ENCODE measurements at places on chromosomes 13 and 19.

GRCh38 chr19:18878058-18878797 is 17.7 kb downstream of the CERS1 start:
- DNase-seq = no peak

GRCh38 chr19:11384778-11385129 is 640 bp upstream of the EPOR start:
- no peak for DNase-seq

GRCh38 chr13:86909318-86909717 is 761.9 kb upstream of the SLITRK5 start:
- no peak for DNase-seq

- DNase-seq = no peak
Observed at GRCh38 chr13:93603043-93603442, 376.4 kb downstream of the GPC6 start.

GRCh38 chr19:43446746-43447489 is 18.5 kb downstream of the LYPD3 start:
- peak; percentile 77 for DNase-seq

GRCh38 chr19:29287061-29287460 is 74.1 kb upstream of the UQCRFS1 start:
- no peak for DNase-seq

- no peak for DNase-seq
Observed at GRCh38 chr13:52070929-52071523, 46.5 kb downstream of the UTP14C start.

GRCh38 chr13:36157480-36157879 is 26.3 kb upstream of the DCLK1 start:
- DNase-seq = no peak

- DNase-seq = no peak
Observed at GRCh38 chr13:85283408-85283807, 515.8 kb downstream of the SLITRK6 start.

DNA sequence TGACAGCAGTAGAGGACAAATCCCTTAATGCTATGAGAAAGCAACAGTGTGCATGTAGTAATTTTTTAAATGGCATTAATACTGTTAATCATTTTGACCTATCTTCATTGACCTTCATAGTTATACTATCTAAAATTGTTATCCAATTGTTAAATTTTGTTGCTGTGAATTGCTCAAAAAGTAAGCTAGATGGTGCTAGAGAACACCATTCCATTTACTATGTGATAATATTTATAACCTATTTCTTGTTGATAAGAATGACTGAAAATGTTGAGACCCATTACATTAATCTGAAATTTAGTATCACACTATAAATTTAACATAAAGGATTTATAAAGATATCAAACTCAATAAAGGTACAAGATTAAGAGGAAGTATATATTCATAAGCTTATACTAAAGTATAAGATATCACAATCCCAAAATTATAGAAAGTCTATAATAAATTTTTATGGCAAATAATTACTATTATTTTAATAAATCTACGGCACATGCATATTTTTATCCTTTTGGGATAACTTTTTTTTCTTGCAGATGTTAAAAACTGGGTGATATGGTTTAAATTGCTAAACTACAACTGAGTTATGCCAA is 1573.3 kb downstream of the PCDH9 start:
- DNase-seq = no peak

- DNase-seq = no peak
Observed at GRCh38 chr13:51959773-51960172, 51.5 kb downstream of the ATP7B start.

DNA sequence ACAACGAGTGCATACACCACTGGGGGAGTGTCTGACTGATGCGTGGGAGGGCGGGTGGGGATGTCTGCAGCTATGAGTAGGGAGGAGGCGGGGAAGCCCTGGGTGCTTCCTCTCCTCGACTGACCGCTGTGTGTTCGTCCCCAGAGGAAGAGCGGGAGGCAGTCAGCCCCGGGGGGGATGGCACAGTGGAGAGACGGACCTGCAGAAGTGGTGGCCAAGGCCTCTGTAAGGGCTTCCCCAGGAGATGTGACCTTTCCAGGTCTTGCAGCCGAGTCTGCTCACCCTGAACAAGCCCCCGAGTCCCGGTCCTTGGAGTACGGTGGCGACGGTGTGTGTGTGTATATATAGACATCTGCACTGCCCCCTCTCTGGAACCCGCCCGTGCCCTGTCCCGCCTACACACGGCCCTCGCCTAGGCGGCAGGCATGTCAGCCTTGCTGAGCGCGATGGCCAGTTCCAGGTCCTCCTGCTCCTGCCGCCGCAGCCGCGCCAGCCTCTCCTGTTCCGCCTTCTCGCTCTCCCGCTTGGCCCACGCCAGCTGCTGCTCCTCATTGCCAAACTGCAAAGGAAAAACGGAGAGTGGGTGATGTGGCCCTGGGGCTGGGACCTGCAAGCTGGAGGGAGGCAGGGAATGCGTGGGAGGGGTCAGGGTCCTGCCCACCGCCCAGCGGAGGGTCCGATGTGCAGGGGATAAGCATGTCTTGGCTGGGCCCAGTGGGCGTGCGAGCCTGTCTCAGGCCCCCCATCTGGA is 30.8 kb downstream of the KLF2 start:
- peak; percentile 34 for DNase-seq

DNA sequence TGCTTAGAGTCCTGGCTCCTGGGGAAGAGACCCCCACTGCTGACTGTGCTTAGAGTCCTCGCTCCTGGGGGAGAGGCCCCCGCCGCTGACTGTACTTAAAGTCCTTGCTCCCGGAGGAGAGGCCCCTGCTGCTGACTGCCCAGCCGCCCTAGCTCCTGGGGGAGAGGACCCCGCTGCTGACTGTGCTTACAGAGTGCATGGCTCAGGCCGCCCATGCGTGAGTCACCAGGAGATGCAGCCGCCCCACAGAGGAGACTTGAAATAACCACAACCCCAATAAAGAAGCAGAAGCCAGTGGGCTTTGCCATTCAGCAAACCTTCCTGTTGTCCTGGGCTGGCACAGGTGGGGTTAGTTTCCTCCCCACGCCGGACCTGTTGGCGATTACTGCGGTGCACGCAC is 79.2 kb upstream of the C13orf46 start:
- DNase-seq = peak; percentile 47

- peak; percentile 88 for DNase-seq
Observed at GRCh38 chr13:36818804-36819738, at the start of gene RFXAP. RFXAP (plus strand) TSS chr13:36819222; CDS start chr13:36819358, 136 bp downstream.

- DNase-seq = no peak
Observed at GRCh38 chr13:61253105-61253877, 162.4 kb downstream of the PCDH20 start.

DNA sequence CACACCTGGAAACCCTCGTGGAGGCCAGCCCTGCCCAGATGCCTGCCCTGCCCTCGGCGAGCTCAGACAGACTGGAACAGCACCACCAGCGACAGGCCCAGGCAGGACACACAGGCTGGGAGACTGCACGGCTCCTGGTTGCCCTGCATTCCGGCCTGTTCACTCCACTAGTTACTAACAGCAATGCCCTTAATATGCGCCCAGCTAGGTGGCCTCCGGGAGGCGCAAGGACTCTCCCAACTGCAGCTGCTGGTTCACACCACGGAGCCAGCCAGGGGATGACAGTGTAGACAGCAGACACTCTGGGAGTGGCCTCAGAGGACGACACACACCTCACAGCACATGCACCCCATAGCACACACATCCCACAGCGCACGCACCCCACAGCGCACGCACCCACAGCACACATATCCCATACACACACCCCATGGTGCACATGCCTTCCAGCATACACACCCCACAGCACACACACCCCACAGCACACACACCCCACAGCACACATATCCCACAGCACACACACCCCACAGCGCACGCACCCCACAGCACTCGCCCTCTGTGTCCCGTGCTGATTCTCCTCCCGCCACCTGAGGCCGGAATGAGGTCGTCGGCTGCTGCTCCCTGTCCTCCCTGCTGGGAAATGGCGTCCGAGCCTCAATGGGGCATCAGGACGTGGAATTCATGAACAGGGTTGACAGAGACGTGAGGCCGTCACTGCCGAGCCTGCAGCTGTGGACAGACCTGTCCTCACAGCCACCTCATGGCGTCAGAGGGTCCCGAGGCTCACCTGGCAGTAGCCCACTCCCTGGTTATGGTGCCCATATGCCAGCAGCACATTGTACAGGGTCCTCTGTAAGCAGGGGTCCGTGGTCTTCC is 13.6 kb downstream of the GRTP1 start:
- DNase-seq = no peak

GRCh38 chr13:68078874-68079273 is 848.7 kb upstream of the PCDH9 start:
- no peak for DNase-seq

DNA sequence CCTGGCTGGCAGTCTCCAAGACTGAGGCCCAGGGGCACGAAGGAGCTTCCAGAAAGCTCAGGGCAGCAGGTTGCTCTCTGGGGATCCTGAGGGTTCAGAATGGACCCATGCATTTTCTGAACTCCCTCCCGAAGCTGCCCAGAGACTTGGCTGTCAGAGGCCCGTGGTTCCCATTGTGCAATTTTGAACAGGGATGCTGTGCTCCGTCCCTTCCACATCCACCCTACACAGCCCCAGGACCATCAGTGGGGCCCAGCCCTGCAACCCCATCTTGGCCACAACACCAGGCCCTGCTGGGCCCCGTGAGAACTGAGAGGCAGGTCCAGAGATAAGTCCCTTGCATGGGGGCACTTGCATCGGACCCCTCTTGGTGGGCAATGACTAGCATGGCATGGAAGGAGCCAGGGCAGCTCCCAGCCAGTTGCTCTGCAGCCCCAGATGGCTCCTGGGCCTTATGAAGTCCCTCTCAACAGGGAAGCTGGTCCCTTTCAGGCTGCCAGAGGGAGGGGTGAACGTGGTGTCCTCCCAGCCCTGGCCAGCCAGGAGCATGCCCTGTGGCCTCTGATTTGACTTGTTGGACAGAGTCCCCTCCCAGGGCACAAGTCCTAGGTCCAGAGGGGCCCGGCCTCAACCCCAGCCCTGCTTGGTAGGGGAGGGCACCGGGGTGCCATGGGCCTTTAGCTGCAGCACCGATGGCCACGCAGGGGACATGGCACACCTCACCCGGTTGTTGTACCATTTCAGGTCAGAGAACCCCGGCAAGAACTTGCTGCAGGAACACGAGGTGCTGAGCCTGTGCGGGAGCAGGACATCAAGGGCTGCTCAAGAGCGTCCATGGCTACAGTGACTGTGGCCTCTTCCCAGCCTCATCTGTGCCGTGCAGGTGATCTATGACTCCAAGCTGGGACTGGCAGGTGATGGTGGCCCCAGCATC is 17.3 kb upstream of the ZNF14 start:
- DNase-seq = no peak

DNA sequence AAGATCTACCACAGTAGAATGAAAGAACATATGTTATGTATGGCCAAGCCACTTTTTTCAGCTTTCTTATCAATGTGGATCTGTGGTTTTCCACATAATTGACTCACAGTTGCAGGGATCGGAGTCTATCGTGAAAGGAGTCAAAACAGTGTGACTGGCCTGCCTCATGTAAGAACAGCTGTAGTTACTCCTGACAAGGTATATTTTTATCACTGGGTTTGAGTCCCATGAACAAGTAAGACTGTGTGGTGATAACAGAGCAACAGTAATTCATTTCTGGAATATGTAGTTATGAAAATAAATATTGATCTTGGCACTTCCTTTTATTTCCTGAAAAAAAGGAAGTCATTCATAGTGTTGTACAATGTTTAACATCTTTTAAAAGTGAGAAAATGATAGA is 416.6 kb downstream of the KLF12 start:
- DNase-seq = no peak

DNA sequence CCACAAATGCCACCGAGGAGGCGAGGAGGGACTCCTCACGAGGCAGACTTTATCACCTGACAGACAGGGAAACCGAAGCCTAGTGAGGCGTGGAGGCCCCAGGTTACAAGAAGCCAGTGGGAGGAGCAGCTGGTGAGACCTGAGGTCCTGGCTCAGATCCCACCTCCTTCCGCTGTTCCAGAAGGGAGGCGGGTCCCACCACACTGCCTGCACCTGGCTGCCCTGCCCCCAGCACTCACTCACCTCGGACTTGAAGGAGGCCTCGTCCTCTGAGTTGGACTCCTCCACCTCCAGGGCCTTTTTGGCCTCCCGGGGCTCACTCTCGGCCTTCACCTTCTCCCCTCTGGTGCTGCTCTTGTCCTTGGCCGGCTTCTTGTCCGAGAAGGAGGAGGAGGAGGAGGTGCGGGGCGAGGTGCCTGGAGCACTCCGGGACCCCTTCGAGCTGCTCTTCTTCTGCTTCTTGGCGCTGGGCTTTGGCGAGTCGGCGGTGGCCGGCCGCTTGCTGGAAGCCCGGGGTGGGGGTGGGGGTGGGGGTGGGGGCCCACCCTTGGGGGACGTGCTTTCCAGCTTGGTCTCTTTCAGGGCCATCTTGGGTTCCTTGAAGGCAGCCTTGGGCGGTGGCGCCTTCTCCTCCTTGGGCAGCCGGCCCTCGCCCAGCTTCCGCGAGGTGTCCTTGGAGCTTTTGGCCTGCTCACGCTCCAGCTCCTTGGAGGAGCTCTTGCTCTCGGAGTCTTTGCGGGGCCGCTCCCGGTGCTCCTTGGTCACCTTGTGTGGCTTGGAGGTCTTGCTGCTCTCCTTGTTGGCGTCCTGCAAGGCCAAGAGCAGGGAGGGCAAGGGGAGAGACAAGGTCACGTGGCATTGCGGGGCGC is 57.7 kb downstream of the MLLT1 start:
- DNase-seq = no peak

GRCh38 chr19:33493401-33494275 is 28.0 kb downstream of the PEPD start:
- DNase-seq = no peak

DNA sequence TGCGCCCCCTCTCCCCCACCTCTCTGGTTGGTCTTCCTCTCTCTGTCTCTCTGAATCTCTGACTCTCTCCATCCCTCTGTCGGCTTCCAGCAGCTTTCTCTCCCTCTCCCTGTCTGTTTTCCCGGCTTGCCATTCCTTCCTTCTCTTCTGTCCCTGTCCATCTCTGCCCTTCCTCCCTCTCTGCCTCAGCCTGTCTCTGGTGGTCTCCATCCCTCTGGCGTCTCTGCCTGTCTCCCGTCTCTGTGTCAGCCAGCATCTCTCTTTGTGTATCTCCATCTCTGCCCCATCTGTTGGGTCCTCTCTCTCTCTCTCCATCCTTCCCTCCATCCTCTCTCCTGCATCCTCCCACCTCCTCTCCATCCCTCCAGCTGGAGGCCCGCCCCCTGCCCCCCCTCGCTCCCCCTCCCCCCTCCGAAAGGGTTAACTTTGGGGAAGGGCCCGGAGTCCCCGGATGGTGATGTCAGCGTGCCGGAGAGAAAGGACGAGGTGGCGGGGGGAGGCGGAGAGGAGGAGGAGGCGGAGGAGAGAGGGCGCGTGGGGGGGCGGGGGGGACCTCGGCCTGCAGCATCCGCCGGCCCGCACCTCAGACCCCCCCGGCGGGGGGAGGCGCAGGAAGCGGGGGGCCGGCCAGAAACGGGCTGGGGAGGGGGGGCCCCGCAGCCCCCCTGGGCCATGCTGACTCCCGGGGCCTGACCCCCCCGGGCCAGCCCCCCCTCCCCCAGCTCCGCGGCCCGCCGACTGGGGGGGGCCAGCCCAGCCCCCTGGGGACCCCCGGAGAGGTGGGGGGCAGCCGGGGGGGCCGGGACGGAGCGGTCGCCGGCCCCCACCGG is at the start of gene BRSK1:
BRSK1 (plus strand) TSS at position 450 of the 830 bp plus-strand sequence. CDS start 446 bp downstream, outside the sequence.
- DNase-seq = no peak

DNA sequence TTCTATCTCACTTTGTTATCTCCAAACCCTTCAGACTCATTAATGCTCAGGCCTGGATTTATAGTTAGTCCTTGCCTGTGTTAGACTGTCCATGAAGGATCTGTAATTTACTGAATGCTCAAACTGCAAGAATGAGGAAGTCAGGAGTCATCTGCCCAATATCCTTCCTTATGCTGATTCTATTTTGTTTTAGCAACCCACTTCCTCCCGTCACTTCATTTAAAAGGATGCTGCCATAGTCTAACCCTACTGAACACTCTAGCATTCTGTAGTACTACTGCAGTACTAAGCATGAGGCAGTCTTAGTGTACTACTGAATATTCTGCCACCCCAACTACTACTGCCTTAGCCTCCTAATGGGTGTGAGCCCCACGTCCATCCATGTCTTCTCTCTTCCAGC is 1.5 kb downstream of the FCAR start:
- DNase-seq = peak; percentile 95
